ENCODE measurements at places on chromosomes 11 and 22. TPM values are rescaled to one million over a fixed set of nuclear protein-coding genes. Genes with fewer than 3 reads are reported as not detected.

OR1S2 gene
- not detected for total RNA-seq

MS4A6E gene
- not detected for total RNA-seq

OR52E2 gene
- total RNA-seq = not detected

OR8D1 gene
- not detected for total RNA-seq

CAPN5 gene
- total RNA-seq = 6.2 TPM

PPP2R5B gene
- 5.6 TPM for total RNA-seq

F2 gene
- 0.13 TPM for total RNA-seq

OR8G5 gene
- total RNA-seq = not detected

TESMIN gene
- 0.09 TPM for total RNA-seq

LIF gene
- total RNA-seq = 0.75 TPM

SPI1 gene
- total RNA-seq = 3.6 TPM

PTGDR2 gene
- 0.62 TPM for total RNA-seq

RAG1 gene
- total RNA-seq = 5.8 TPM

Data from muscle of leg (tissue), 16 donors.